Activated T-cell treated with anti-CD3 and anti-CD28 coated beads, Interleukin-2, amount 50 U/mL, for 4 hours (primary cell): ENCODE measurements at places on chromosomes 11 and 22.

DNA sequence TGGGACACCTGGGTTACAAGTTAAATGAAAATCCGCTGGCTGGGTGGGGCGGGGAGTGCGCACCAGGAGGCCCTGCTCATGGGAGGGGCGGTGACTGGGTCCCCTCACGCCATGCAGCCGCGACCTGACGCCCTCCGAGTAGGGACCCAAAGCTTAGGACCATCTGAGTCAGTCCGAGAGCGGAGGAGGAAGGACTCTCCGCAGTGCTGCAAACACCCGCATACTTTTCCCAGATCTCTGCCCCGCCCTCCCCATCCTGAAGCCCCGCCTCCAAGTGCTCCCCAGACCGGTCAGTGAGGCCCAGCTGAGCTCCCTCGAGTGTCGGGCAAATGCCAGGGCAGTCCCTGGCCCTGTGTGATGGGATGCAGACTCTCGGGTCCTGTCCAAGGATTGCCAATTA is 6.6 kb upstream of the FLI1 start:
- DNase-seq: no peak

GRCh38 chr22:28992565-28993356 is 68.9 kb downstream of the C22orf31 start:
- no peak for DNase-seq

- no peak for DNase-seq
These were observed 14.4 kb downstream of the TIMP3 start for GRCh38 chr22:32815943-32816342.

DNA sequence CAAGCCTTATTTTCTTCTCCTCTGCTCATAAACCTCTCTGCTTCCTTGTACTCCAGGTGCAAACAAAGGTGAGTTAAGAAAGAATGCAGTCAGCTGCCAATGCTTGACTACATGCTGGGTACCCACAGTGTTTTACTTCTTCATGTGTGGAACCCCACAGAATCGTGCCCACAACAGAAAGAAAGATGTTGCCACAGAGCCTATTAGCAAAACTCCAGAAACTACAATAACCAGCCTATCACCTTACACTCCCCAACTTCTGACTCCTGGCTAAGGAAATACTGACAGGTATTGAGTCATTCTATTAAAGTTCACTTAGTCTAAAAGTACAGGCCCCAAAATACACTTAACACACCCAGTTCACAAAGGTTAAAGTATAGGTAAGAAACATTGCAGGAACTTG is 56.9 kb upstream of the CCDC89 start:
- no peak for DNase-seq

GRCh38 chr22:48975316-48975741 is 852.3 kb downstream of the BRD1 start:
- no peak for DNase-seq

DNA sequence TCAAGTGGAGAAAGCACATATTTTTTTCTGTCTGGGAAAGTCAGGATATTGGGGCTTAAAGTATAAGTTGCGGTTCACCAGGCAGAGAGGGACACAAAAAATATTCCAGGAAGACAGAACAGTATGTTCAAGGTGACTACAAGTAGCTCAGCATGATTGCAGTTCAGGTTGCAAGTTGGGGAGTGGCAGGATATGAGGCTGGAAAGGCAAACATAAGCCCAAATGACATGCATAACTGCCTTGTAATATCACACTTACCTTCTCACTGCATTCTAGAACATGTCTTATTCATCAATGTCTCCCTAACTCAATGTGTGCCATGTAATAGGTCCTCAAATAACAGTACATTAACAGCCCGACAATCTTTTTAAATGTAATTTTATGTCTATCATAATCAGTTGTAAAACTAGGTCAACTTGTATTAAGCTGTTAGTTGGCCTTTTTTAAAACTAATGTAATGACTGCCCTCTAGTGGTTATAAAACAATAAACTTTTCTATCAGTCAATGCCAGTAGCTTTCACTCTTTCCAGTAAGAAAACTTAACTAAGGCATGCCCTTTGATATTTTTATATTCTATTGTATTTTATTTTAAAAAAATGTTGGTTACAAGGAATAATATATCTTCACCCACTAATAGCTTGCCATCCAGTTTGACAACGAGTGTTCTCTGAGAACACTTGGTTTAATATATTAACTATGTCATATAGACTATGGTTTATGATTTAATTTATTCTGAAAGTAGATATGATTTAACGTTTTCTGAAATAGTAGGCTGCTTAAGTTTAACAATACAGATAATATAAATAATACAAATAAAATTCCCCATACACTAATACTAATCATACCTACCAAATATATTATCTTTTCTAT is 39.4 kb upstream of the CFAP300 start:
- no peak for DNase-seq

GRCh38 chr11:29847219-29847618 is 169.6 kb downstream of the KCNA4 start:
- DNase-seq: no peak

- no peak for DNase-seq
These were observed 84.2 kb downstream of the ZNF280B start for GRCh38 chr22:22424210-22424800.

- DNase-seq: no peak
These were observed 295.2 kb downstream of the GUCY1A2 start for GRCh38 chr11:106723071-106723470.

DNA sequence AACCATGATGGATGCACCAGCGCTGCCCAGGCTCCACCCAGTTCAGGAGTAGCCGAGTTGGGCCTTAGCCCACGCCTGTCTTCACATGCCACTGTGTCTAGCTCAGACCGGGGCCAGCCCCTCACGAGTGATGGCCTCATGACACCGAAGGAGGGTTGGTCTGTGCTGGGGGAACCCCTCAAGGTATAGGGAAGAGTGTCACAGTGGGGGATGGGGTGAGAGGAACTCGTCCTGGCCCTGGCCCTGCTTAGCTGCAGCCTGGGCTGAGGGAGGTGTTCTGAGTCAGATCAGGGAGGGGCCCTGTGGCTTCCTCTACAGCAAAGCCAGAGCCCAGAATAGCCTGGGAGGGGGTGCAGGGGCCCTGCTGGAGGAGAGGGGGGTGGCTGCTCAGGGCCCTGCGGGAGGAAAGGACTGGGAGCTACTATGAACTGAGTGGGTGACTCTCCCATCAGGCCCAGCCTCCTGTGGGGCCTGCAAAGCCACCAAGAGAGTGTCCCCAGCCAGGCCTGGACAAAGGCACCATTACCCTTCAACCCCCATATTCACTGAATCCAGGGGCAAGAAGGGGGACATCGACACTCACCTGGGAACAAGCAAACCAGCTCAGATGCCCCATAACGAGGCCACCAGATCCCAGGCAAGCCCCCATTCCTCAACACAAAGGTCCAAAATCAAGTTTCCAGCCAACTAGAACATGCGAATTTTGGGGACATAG is 41.2 kb downstream of the IGLL5 start:
- DNase-seq: peak; percentile 12

GRCh38 chr11:62566247-62566646 is 7.4 kb downstream of the EEF1G start:
- no peak for DNase-seq
